Stimulated activated CD8-positive, alpha-beta memory T cell treated with anti-CD3 and anti-CD28 coated beads, Interleukin-4, amount 100 ng/mL, for 1 hour (primary cell): ENCODE measurements at places on chromosomes 16 and 17.

GRCh38 chr17:56482229-56482628, 111.3 kb upstream of the NOG start:
- no peak for DNase-seq

DNA sequence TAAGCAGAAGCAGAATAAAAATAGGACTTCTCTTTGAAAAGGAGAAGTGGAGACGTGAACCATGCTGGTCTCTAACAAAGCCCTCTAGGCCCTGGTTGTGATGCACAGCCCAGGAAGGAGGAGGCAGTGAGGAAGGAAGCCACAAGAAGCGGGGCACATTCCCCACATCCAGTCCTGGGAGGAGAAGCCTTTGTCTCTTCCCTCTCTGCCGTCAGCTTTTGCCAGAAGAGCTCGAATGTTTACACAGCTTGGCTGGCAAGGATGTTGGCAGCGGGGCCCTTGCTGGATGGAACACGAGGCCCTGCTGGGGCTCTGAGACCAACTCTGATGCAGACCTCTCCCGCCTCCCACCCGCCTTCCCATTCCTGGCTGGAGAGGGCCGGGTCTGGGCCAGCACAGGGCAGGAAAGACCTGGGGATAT, 91.3 kb downstream of the MAF start:
- no peak for DNase-seq

- no peak for DNase-seq
These were observed 193.9 kb upstream of the SOX9 start for GRCh38 chr17:71926746-71927398.

GRCh38 chr17:20284570-20285295, 182.6 kb downstream of the LGALS9B start:
- DNase-seq, result no peak

- DNase-seq, result no peak
These were observed 190.0 kb upstream of the CIBAR2 start for GRCh38 chr16:85302018-85302847.

- no peak for DNase-seq
These were observed 162.1 kb downstream of the SHISA9 start for GRCh38 chr16:13063457-13063856.

DNA sequence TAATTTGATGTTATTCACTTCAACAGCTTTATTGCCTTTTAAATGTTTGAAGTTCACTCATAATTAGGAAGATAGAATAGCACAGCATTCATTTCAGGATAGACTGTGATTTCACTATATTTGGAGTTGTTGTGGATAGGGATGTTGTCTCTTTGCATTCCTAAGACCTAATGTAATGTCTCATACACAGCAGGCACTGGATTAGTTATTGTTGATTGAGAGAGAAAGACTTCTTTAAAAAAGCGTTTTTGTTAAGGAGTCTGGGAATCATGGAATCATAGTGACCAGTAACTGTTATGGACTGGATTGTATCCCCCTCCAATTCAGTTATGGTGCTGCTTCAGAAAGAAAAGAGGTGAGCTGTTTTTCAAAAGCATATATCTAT, 122.0 kb downstream of the USP22 start:
- no peak for DNase-seq

- DNase-seq, result no peak
These were observed 11.2 kb downstream of the PLCG2 start for GRCh38 chr16:81790277-81790676.

- DNase-seq, result no peak
These were observed 208.5 kb upstream of the TNRC6C start for GRCh38 chr17:77749989-77750388.

DNA sequence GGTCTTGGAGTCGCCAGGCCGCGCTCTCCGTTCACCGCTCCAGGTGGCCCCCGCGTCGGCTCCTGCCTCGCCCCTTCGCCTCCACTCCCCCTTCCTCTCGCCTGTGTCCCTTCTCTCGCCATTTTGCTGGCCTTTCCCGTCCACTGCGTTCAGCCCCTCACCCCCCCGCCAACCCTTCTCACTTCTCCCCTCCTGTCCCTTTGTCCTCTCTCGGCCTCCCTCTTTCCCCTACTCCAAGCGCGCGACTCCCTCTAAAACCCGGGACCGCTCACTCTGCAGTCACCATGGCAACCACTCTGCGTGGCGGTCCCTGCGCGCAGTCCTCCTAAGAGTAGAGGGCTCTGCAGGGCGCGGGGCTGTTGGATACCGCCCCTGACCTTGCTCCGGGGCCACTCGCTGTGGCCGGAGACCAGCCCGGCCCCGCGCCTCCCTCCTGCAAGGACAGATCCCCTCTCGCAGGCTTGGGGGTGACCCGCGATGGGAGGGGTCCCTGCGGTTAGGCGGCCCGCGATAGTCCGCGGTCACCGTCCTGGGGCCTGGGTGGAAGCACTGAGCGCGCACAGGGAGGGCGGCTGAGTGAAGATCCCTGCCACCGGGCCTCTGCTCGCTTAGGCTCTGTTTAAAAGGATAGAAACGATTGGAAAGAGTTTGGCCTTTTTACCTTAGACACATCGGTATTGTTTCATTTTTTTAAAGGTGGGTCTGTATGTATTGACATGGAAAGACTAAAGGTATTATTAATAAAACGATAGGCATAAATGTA, 454 bp downstream of the CCDC40 start:
- no peak for DNase-seq

- no peak for DNase-seq
These were observed 90.8 kb downstream of the DYNLRB2 start for GRCh38 chr16:80631581-80631980.

DNA sequence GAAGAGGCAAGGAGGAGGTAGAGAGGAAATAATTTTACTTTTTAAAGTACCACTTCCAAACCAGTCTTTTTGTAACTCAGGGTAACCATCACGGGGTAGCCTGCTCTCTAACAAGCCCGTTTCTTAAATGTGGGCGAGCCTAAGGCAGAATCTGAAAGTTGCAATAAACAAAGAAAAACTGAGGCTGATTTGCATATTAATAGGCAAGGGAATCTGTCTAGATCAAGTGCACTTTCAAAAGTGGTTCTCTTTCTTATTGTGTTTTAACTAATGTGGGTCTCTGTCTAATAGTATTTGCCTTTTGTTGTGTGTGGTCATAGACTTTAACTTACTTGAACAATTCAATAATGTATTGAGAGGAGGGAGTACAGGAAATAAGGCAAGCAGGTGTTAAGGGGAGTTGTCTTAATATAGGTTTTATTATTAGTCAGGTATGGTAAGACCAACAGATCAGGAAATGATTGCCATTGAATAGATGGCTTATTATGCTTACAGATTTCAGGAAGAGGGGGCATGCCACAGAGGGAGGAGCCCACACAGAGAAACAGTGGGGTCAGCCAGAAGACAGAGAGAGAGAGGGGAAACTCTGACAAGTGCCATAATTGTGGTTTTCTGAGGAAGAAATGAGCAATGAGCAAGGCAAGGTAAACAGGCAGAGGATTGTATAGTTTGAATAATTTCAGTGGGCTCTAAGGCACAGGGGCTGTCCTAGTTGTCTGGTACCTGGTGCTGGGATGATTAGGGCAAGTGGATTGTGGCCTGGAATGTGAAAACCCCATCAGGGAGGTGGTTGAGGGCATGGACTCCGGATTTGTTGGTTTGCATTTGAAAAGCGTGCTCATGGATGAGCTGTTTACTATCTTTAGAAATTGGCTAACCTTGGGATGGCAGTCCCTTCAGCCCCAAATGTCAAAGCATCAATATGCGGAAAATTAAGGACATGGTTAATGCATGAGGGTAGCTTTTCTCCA, 237.2 kb downstream of the TOX3 start:
- no peak for DNase-seq

GRCh38 chr17:82217530-82218204, 5.0 kb upstream of the CCDC57 start:
- DNase-seq, result no peak

- no peak for DNase-seq
These were observed 93.7 kb downstream of the SDK2 start for GRCh38 chr17:73550556-73550955.

DNA sequence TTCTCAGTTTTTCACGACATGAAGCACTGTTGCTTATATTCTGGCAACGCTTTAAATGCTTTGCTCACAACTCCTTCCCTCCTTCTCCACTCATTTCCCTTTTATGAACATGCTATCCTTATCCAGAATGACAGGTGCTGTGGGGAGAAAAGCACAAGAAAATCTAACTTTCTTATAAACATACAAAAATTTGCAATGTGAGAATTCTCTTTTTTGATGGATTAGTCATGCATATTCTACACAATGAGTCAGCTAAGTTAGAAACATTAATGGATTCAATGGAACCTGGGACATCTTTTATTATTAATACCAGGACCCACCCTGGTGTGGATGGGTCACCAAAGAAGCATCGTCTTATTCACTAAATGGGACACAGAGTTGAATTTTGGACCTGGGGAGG, 234.6 kb upstream of the CDH5 start:
- DNase-seq, result no peak

GRCh38 chr17:41340494-41340893, 10.1 kb downstream of the KRT33A start:
- DNase-seq, result no peak

GRCh38 chr17:19290066-19290705, 53.0 kb downstream of the EPN2 start:
- no peak for DNase-seq

- no peak for DNase-seq
These were observed 76.4 kb downstream of the GPR139 start for GRCh38 chr16:19997264-19997663.

DNA sequence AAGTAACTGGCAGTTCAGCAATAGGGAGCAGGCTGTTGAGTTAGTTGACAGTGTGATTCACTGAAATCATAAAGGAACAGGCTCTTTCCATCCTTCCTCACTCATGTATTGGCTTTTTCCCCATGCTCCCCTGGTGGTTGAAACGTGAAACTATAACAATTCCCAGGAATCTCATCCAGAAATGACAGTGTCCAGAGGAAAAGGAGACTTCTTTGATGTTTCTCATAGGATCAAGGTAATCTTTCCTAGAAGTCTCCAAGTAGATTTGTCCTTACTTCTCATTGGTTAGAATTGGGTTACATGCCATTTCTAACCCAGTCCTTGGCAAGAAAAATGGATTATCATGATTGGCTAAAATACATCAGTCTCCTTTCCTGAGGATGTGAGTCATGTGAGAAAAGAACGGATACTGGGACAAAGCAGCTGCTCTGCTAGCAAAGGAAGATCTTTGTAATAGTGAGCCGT, 14.4 kb downstream of the TTC19 start:
- no peak for DNase-seq

DNA sequence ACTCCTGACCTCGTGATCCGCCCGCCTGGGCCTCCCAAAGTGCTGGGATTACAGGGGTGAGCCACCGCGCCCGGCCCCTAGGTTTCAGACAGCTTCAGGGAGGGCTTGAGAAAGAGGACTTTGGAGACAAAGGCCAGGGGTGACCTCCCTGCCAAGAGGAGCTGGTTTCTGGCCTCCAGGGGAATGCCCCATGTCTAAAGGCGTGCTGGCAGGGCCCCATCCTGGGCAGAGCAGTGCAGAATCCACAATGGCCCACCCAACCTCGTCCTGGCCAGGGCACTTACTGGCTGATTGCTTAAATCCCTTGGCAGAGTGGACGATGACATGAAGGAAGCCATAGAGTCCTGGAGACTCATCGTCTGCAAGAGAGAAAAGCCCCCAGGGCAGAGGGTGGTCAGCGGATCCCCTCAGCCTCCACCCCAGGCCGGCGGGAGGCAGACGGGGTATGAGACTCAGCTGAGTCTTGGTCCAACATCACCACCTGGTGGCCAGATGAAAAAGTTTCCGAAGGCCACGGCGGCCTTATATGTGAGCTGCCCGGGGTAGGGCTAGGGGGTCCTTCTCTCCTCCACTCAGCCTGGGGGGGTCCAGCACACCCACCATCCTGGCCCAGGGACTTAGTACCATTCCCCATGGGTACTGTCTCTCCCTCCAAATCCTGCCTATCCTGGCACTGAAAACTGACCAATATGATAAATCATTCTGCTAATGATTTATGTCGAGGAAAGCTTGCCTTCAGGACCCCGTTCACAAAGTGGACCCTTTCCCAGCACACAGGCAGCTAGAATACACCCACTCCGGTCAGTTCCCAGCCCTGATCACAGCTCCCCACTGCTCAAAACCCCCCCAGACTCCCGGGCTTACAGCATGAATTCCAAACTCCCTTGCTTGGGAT, 59.1 kb downstream of the TIMM22 start:
- no peak for DNase-seq

- no peak for DNase-seq
These were observed 259.6 kb upstream of the KCNJ16 start for GRCh38 chr17:69815406-69815805.

GRCh38 chr16:75052481-75053202, 53.8 kb downstream of the ZNRF1 start:
- DNase-seq, result no peak

DNA sequence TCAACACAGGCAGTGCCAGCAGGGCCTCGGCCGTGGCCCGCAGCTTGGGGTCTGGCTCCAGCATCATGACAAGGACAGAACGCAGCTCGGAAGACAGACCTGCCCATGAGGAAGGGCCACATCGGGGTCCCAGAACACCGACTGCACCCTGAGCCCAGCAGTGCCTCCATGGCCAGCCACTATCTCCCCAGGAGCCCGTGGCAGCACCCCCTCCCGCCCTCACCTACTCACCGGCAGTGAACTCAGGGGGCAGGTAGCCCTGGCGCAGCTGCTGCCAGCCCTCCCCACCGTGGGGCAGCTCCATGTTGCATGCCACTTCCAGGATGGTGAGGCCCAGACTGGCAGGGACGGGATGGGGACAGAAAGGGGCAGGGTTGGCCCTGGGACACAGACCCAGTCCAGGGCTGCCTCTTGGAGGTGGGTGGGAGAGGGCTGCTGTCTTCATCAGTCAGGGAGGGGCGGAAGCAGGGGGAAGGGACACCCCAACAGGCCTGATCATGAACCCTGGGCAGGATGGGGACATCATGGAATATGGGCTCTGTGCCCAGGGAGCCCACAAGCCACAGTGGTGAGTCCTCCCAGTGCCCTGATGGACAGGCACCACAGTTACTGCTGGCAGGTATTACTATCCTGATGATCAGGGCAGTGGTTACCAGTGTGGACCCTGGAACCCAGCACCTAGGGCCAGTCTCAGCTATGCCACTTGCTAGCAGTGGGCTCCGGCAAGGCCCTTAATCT, 5.3 kb downstream of the PAQR4 start:
- no peak for DNase-seq

DNA sequence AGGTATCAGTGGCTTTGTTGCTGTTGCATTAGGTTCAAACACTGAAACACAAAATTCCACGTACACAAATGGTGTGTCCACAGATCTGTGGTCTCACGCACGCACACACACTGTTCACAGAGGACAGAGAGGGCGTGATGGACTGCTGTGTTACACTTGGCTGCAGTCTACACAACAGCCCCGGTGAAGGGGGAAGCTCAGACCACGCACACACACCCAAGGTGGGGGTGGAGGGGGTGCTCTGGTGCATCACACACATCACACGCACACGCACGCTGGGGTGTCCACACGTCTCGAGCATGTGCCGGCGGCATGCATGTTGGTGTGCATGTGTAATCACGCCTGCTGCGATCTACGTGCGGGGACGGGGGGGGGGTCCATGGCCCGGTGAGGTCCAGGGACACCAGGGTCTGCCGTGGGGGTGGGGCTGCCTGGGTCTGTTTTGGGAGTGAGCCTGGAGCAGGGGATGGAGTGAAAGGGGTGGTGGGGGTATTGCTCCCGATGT, 7.3 kb downstream of the HSD3B7 start:
- no peak for DNase-seq

- no peak for DNase-seq
These were observed 109.2 kb upstream of the NACA2 start for GRCh38 chr17:61700252-61700651.
